ENCODE measurements at places on chromosomes 13 and 19.

GRCh38 chr13:37747071-37747612, 122.4 kb downstream of the TRPC4 start:
- no peak for DNase-seq

- no peak for DNase-seq
These were observed 5.5 kb downstream of the IER2 start for GRCh38 chr19:13155472-13156359.

DNA sequence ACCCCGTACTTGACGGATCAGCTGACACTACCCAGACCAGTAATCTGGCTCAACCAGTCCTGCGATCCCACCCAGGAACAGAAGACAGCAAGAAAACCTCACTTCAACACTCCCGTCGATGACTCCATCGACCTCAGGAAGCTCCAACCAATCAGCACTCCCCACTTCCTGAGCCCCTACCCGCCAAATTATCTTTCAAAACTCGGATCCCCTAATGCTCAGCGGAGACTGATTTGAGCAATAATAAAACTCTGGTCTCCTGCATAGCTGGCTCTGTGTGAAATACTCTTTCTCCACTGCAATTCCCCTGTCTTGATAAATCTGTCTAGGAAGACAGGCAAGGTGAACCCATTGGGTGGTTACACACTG, 1.2 kb downstream of the LSM4 start:
- DNase-seq: no peak

- no peak for DNase-seq
These were observed 69.8 kb downstream of the KDM4B start for GRCh38 chr19:5038631-5039271.

DNA sequence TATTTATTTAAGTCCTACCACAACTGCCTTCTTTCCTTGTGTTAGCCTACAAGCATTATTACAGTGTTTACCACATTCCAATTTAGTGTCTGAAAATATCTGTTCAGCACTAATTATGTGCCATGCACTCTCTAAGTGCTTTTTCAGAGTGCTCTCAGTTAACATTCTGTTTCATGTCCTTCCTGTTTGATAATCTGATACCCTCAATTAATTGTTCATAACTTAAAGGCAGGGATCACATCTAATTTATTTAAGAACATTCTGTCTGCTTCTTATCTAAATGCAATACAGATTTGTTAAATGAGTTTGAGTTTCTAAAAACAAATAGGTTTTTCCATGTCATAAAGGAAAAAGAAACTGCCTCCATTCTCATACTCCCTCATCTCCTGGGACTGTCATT, 649.6 kb upstream of the ATXN8OS start:
- no peak for DNase-seq

- no peak for DNase-seq
These were observed 68.0 kb upstream of the GPR183 start for GRCh38 chr13:99374994-99375737.

GRCh38 chr19:31497709-31498108, 148.5 kb upstream of the TSHZ3 start:
- no peak for DNase-seq

DNA sequence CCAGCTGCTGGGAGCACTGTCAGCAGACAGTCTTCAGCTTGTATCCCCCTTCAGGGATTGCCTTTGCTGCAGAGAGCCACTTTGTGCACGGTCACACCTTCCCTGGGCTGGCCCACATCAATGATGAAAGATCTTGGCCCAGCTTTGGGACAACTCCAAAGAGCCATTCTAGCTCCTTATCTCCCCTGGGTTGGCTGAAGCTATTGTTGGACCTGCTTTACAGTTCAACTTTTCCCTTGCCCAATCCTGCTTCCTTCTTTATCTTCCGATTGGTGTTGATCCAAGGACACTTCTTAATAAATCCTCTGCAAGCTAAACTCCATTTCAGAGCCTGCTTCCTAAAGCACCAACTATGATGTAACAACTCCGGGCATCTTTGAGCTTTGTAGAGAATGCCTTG, 466.4 kb downstream of the KLF12 start:
- no peak for DNase-seq

- DNase-seq: no peak
These were observed 3.7 kb upstream of the CSNK1A1L start for GRCh38 chr13:37109051-37109678.

- DNase-seq: no peak
These were observed 57.3 kb downstream of the MBD3L2B start for GRCh38 chr19:6963937-6964336.

DNA sequence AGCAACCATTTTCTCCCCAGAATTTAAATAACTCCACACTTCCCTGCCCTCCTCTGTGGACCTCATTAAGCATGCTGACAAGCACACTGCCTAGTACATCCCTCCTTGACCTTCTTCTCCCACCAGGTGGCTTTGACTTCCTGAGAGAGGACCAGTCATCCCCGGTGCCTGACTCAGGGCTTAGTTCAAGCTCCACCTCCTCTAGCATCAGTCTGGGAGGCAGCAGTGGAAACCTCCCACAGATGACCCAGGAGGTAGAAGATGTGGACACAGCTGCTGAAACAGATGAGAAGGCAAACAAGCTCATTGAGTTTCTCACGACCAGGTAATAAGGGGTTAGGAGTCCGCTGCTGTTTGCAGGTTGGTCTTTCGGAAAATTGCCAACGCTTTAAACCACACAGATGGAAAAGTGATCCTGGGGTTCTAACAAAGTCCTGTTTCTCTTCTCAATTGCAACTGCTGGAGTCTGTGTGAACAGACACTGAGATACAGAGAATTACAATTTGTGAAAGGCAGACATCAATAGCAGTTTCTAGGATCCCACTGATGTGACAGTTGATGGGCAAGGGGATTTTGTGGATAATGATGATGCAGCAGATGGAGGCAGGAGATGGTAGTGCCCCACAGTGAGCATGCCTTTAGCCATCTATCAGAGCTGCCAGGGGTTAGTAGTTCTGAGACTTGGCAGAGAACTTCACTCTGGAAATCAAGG, 86.7 kb downstream of the ZAR1L start:
- DNase-seq: no peak

DNA sequence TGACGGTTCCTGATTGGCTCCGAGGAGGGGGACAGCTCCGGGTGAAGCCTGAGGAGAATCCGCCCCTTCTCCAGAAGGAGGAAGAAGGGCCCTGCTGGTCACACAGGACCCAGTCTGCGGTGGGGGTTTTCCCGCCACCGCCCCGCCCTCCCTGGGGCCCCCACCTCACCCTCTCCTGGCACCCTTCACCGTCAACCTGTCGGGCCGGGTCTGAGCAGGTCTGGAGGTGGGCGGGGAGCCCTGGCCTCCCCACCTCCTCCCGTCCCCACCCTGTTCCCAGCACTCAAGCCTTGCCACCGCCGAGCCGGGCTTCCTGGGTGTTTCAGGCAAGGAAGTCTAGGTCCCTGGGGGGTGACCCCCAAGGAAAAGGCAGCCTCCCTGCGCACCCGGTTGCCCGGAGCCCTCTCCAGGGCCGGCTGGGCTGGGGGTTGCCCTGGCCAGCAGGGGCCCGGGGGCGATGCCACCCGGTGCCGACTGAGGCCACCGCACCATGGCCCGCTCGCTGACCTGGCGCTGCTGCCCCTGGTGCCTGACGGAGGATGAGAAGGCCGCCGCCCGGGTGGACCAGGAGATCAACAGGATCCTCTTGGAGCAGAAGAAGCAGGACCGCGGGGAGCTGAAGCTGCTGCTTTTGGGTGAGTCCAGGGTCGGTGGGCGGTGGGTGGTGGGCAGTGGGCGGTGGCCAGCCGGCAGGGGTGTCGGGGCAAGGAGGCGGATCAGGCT, at the start of gene GNA15:
GNA15 (plus strand) TSS at position 73 of the 723 bp plus-strand sequence; CDS start at position 491, 418 bp downstream.
- no peak for DNase-seq

GRCh38 chr19:55585658-55586339, 5.2 kb upstream of the ZNF579 start:
- DNase-seq: no peak
